ENCODE measurements at places on chromosomes 6 and 20.

GRCh38 chr20:58514321-58515232, 622 bp downstream of the APCDD1L start:
- DNase-seq, result no peak

DNA sequence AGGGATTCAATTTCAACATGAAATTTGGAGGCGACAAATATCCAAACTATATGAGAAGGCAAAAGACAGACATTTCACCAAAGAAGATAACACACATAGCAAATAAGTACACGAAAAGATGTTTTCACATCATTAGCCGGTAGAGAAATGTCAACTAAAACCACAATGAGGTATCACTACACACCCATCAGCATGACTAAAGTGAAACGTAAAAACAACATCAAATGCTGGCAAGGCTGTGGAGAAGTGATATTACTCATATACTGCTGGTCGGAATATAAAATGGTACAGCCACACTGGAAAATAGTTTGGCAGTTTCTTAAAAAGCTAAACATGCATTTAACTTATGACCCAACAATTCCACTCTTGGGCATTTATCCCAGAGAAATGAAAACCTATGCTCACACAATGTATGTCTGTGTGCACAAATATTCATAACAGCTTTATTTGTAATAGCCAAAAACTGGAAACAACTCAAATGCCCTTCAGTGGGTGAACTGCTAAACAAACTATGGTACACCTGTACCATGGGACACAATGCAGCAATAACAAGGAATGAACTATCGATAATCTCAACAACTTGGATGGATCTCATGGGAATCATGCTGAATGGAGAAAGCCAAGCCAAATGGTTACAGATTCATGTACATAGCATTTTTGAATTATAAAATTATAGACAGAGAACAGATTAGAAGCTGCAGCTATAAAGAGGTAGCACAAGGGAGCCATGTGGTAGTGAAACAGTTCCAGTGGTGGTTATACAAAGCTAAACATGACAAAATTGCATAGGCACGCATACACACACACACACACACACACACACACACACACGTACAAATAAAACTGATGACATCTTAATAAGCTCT, 8.6 kb downstream of the ADAT2 start:
- DNase-seq, result no peak

DNA sequence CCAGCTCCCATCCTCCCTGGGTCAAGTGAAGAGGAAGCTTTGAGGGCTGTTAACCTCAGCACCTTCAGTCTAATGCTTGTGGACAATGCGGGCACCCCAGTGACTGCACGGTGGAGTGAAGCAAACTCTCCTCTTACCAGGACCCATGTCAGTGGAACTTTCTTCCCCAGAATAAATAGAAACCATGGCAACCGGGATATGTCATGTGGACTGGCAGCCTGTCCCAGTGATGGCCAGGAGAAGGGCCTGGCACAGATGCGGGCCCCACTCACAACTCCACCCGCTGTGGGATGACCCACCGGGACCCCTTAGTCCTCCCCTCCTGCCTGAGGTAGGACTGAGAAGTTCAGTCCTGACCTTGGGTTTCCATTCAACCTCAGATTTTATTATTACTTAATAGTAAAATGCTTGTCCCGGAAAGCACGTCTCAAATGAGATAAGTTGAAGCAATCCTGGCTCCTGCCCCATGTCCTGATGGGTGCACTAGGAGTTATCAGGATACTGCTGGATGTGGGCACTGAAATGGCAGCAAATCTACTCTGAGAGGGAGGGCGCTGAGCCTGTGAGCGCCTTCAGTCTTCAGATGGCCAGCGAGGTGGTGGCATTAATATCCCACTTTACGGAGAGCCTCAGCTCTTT, 23.5 kb downstream of the TOX2 start:
- DNase-seq, result no peak

GRCh38 chr6:44851176-44851575, 463.7 kb downstream of the CDC5L start:
- no peak for DNase-seq

- DNase-seq, result no peak
These were observed 370.6 kb upstream of the FLRT3 start for GRCh38 chr20:14707865-14708596.

DNA sequence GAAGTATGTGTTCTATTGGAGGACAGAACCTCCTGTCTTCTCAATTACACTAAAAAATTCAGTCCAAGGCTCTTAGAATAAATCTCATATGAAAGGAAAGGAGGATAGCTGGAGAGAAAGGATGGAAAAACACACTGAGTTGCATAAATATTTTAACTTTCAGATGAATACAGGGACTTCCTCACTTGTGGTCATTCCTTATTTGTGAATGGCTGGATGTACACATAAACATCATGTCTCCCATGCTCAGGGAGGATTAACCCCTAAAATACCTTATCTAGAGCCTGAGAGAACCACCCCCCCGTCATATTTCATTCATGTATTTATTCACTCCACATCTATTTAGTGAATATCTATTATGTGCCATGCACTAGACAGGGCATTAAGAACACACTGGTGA, 217.6 kb upstream of the CITED2 start:
- no peak for DNase-seq

DNA sequence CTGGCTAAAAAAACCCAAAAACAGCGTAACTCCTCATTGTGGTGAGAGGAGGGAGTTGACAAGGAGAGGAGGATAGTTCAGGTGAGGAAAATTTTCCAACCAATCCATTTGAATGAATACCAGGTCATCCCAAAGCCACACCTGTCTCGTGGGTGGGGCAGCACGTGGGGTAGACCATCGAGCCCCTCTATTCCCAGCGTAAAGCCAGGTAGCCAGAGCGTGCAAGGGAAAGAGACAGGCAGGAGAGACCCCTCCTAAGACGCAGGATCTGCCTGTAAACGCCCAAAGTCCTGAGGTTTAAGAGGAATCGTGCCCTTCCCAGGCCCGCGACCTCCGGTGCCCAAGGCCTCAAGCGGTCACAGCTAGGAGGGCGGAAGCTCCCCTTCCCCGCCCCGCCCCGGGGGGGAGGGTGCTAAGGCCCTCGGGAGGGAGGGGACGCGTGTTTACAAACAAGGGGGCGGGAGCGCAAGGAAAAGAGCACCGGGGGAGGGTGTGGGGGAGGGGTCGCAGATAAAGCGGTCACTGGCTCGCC, 712 bp downstream of the RXRB start:
- peak; percentile 87 for DNase-seq

DNA sequence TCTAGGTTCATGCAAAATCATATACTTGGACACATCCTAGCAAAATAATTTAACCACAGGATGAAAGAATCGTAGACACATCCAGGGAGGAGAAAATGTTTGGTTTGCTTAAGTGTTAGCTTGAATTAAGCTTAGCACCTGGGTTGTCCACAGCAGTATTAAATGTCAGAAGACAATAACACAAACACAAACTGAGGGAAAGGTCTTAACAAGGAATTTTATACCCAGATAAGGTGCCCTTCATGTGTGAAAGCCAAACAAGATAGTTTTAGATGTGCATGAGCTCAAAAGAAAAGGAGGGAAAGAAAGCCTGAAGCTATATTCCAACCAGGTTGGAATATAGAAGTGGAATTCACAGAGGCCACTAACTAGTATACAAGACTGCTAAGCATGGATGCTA, 49.1 kb downstream of the SLC23A2 start:
- DNase-seq, result no peak

DNA sequence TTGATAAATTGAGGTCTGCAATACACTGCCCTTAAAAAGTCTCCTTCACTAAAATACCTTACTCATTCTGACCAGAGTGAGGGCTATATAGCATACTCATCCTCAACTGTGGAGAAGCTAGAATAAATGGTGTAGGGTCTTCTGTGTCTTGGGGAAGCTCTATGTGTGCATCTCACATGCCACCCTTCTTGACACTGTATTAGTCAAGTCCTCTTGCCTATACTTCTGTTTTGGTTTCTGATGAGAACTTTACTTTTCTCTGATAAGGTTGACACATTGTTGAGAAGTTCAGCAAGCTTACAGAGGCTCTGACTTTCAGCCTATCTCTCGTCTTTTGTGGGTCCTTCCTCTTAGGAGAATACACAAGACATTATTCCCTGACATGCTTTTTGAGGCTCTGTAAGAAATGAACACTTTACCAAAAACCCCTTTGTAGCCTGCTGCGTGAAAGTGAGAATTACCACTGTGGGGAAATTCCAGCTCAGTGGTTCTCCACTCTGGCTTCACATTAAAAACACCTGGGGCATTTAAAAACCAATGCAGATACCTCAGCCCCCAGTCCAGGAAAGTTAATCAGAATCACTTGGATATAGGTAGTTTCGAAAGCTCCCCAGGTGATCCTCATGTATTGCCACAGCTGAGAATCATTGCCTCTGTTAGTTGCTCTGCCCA, 372.1 kb upstream of the HS3ST5 start:
- no peak for DNase-seq

DNA sequence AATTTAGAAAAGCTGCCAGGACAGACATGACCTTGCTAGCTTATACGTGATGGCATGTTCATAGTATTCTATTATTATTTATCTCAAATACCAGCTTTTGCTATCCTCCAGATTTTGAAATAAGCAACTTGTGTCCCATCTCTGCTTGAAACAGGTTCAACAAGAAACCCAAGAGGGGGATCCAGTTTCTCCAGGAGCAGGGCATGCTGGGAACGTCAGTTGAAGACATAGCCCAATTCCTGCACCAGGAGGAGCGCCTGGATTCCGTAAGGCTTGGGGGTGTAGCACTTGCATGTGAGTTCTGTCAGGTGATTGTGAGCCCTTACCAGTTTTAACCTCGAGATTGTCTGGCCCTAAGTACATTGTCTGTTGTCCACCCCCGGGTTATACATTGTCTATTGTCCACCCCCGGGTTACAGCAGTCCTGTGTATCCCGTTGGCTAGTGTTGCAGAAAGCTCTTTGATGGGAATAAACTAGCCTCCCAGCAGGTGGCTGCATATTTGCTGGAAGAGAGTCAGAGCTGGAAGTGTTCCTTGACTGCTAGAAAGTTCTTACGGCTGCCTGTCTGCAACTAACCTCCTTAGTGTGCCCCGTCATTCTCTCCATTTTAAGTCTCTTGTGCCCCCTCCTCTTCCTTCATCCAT, 61.4 kb upstream of the CSE1L start:
- DNase-seq, result no peak

GRCh38 chr20:43731927-43732326, 5.1 kb upstream of the GTSF1L start:
- no peak for DNase-seq

- DNase-seq, result no peak
These were observed 21.6 kb upstream of the MYB start for GRCh38 chr6:135159531-135159930.

DNA sequence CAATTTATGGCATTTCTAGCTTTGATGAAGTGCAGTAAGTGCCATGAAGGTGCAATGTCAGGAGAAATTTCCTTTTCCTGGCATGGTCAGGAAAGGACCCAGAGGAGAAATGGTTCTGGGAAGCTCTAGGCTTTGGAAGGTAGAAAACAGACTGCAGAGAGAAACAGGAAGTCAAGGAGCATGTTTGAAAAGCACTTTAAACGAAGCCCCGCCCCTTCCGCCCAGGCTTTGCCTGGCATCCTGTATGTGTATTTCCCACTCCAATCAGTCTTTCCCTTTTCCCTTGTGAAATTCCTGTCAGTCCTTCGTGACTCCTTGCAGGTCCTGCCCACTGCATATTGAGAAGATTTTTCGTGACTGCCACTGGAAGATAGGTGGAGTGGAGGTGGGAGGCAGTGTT, 320.9 kb upstream of the SASH1 start:
- no peak for DNase-seq

DNA sequence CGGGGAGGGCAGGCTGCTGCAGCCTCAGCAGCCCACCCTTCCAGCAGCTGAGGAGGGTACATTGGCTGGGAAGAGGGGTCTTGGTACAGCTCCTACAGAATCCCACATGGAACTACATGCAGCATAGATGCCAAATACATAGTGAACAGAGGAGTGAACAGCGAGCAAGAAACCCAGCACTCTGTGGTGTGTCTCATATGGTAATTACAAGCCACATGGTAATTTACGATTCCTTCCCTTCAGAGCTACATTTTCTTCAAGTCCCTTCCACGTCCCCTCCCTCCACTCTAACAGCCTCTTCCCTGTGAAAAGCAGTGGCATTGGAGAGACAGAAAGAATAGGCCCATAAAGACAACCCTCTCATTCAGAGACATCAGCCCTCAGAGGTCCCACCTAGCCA, 167.7 kb downstream of the SYNDIG1 start:
- DNase-seq, result peak; percentile 24

- no peak for DNase-seq
These were observed 34.5 kb upstream of the TSPYL1 start for GRCh38 chr6:116314218-116314617.

DNA sequence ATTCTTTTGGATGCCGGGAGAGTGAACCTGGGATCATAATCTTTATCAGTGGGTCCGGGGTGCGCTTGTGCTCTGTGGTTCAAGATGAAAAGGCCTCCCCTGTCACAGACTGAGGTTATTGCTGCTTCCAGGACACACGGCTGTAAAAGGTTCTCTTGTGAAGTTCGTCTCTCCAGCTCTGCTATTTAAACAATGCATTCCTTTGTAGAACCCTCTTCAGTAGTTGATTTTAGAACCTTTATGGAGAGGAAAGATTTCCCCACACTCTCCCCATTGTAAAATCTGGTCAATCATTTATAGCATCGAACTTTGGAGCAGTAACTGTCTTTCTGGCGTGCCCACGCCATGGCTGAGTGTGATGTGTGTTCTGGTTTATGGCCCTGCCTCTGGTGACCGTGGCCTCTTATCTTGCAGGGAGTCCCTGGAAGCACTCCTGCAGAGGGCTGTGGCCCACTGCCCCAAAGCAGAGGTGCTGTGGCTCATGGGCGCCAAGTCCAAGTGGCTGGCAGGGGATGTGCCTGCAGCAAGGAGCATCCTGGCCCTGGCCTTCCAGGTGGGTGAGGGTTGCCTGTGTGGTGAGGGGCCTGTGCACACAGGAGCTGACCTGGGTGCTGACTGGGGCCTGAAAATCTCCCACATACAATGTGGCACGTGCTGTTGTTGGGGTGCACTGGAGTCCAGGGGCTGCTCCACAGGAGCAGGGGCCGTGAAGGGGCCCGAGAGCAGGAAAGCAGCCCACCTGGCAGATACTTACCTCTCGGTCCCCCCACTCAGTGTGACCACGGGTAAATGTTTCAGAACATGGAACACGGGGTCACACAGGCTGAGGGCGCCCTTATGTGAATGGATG, 11.6 kb upstream of the C20orf204 start:
- DNase-seq, result no peak

DNA sequence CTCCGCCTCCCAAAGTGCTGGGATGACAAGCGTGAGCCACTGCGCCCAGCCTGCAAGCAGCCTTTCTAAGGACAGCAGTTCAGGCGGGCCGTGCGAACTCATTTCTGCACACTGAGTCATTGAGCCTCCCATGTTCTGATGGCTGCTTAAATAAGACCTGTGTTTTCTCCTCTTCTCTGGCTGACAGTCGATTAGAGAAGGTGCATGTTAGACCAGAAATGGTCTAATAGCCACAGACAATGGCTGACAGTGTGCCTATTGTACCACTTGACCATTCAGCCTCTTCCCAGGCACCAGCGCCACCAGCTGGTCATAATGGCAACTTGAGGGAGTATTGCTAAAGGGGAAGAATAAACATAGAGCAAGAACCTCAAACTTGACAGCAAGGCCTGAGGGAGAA, 6.2 kb downstream of the CST11 start:
- no peak for DNase-seq

- no peak for DNase-seq
These were observed 333.3 kb upstream of the KCNQ5 start for GRCh38 chr6:72288592-72288991.

GRCh38 chr6:122400462-122401089, 1.1 kb downstream of the HSF2 start:
- no peak for DNase-seq

All from activated CD8-positive, alpha-beta memory T cell treated with anti-CD3 and anti-CD28 coated beads for 24 hours (primary cell).